ENCODE measurements at places on chromosomes 1 and 21.

- no peaks in the 10 kb centered on the region for H3K27me3 ChIP-seq
- peaks cover 30% of the 10 kb centered on the region for H3K36me3 ChIP-seq
- peak overlapping the region; percentile 86 for H3K27ac ChIP-seq
- no peak for DNase-seq
- peak overlapping the region; percentile 52 for H3K4me3 ChIP-seq
- peaks cover 79% of the 10 kb centered on the region for H3K4me1 ChIP-seq
These were observed 3.0 kb downstream of the TMPRSS3 start for GRCh38 chr21:42392731-42393442.

DNA sequence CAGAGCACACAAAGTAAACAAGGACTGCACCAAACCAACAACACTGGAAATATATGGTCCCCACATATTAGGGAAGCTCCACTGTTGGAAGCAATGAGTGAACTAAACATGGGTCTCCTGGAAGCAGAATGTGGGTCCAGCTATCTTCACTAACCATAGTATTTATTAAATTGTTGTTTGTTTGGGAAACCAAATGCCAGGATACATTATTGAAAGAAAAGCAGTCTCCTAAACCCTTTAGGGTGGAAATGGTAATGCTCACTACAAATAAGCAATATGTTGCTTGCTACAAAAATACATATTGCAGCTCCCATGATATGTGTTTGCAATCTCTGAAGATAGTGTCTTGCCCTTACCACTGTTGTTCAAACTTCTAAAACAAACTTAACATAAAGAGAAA, 2.2 kb downstream of the NEGR1 start:
- H3K4me3 ChIP-seq: no peak overlapping the region
- H3K27me3 ChIP-seq: peaks cover 28% of the 10 kb centered on the region
- no peaks in the 10 kb centered on the region for H3K36me3 ChIP-seq
- no peak for DNase-seq
- peaks cover 24% of the 10 kb centered on the region for H3K4me1 ChIP-seq

- peaks cover 2% of the 10 kb centered on the region for H3K36me3 ChIP-seq
- H3K4me1 ChIP-seq: peaks cover 3% of the 10 kb centered on the region
- no peak overlapping the region for H3K27ac ChIP-seq
- H3K4me3 ChIP-seq: no peak overlapping the region
These were observed 97.9 kb downstream of the DISP1 start for GRCh38 chr1:222912730-222913129.

DNA sequence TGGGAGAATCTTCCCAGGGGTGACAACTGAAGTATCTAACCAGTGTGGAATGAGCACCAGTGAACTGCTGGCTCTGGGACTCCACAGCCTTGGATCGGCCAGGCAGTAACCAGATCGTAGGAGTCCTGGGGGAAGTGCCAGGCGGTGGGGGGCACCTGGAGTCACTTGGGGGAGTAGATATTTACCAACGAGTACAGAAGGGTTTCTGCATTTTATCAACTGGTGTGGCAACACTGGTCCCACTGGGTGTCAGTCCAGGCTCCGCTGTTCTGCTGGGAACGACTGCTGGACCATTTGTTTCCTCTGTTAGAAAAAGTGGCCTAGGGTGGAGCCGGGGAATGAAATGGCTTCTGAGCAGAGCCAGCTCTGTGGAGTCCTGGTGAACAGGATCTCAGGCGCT, 14.4 kb downstream of the HEYL start:
- H3K27ac ChIP-seq: no peak overlapping the region
- H3K4me1 ChIP-seq: peaks cover 6% of the 10 kb centered on the region
- H3K4me3 ChIP-seq: no peak overlapping the region
- peaks cover 4% of the 10 kb centered on the region for H3K27me3 ChIP-seq

DNA sequence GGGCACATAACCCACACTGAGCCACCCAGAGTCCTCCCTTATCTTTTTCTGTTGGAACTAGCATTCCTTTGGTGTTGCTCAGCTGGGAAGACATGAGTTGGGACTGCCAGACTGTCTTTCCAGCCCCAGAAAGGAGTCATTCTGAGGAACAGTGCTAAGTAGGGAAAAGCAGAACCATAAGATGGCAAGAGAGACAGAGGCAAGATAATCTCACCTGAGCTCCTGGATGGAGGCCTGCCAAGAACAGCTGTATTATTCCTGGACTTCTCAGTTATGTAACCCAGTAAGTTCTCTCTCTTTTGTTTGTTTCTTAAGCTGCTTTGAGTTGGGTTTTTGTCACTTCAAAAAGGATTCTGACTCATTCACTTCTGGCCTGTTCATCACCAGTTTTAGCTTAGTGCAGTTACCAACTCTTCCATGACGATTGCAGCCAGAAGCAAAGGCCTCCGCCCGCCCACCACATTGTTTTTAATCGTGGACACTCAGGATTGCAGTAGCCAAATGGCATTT, 134.4 kb downstream of the OMA1 start:
- H3K4me3 ChIP-seq: no peak overlapping the region
- H3K27me3 ChIP-seq: no peaks in the 10 kb centered on the region
- no peaks in the 10 kb centered on the region for H3K36me3 ChIP-seq
- H3K27ac ChIP-seq: no peak overlapping the region
- DNase-seq: no peak

- no peak overlapping the region for H3K27ac ChIP-seq
- H3K27me3 ChIP-seq: no peaks in the 10 kb centered on the region
- no peaks in the 10 kb centered on the region for H3K4me1 ChIP-seq
- no peak for DNase-seq
- no peaks in the 10 kb centered on the region for H3K36me3 ChIP-seq
- no peak overlapping the region for H3K4me3 ChIP-seq
These were observed 1262.8 kb upstream of the PRMT6 start for GRCh38 chr1:105793536-105794146.

GRCh38 chr1:84505493-84506001, 639 bp upstream of the SPATA1 start:
- peak overlapping the region; percentile 99 for H3K27ac ChIP-seq
- H3K36me3 ChIP-seq: peaks cover 53% of the 10 kb centered on the region
- H3K4me1 ChIP-seq: peaks cover 45% of the 10 kb centered on the region
- DNase-seq: no peak
- peak overlapping the region; percentile 97 for H3K4me3 ChIP-seq

- peaks cover 48% of the 10 kb centered on the region for H3K4me1 ChIP-seq
- H3K27me3 ChIP-seq: no peaks in the 10 kb centered on the region
- H3K36me3 ChIP-seq: peaks cover 2% of the 10 kb centered on the region
- peak overlapping the region; percentile 27 for H3K27ac ChIP-seq
- no peak for DNase-seq
- no peak overlapping the region for H3K4me3 ChIP-seq
These were observed 9.6 kb downstream of the C1orf105 start for GRCh38 chr1:172430128-172430454.

- H3K4me3 ChIP-seq: no peak overlapping the region
- H3K36me3 ChIP-seq: no peaks in the 10 kb centered on the region
- DNase-seq: no peak
These were observed 74.4 kb downstream of the DUSP10 start for GRCh38 chr1:221667504-221667903.

- H3K4me3 ChIP-seq: no peak overlapping the region
- no peaks in the 10 kb centered on the region for H3K4me1 ChIP-seq
- H3K27me3 ChIP-seq: no peaks in the 10 kb centered on the region
- no peak overlapping the region for H3K27ac ChIP-seq
These were observed 393.6 kb downstream of the AGBL4 start for GRCh38 chr1:49630156-49630555.

GRCh38 chr1:119160866-119161265, 20.4 kb upstream of the WARS2 start:
- H3K4me1 ChIP-seq: peaks cover 2% of the 10 kb centered on the region
- no peaks in the 10 kb centered on the region for H3K27me3 ChIP-seq
- no peak overlapping the region for H3K4me3 ChIP-seq

DNA sequence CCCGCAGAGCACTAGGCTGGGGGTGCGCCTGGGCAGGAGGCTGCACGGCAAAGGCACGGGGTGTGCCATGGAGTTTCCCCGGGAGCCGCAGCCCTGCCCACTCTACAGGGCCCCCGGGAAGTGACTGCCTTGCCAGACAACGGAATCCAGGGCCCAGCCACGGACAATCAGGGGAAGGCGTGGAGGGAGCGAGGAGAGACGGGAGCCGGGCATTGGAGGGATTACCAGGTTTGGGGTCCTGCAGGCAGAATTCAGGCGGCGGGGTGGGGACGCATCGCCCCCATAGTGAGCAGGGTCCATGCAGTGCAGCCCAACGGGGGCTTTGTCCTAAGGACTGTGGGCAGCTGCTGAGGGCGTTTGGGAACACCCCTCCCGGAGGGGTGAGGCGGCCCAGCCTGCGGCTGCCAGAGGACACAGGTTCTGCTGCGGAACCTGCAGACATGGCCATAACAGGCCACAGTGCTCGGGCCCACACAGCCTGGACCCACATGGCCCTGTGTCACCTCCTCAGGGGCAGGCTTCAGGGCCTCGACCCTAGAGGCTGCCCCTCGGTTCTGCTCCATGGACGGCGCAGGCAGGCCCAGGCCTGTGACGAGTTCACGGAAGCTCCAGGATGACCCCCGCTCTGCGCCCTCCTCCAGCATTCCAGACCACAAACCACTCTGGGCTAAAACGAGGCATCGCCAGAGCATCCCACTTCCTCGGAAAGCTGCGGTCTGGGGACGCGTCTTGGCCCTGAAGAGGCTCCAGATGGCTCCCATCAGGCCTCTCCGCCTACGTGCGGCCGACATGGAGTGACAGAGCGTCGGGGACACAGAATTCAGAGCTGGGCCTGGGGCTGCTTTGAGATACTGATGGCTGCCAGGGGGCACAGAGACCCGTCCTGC, 54.5 kb downstream of the COL6A1 start:
- DNase-seq: no peak
- H3K4me1 ChIP-seq: peaks cover 3% of the 10 kb centered on the region
- H3K27ac ChIP-seq: no peak overlapping the region
- H3K27me3 ChIP-seq: no peaks in the 10 kb centered on the region
- no peak overlapping the region for H3K4me3 ChIP-seq
- no peaks in the 10 kb centered on the region for H3K36me3 ChIP-seq

- no peak overlapping the region for H3K27ac ChIP-seq
- H3K4me1 ChIP-seq: peaks cover 25% of the 10 kb centered on the region
- no peak overlapping the region for H3K4me3 ChIP-seq
- peaks cover 25% of the 10 kb centered on the region for H3K36me3 ChIP-seq
These were observed 16.0 kb downstream of the MIIP start for GRCh38 chr1:12035312-12035711.

DNA sequence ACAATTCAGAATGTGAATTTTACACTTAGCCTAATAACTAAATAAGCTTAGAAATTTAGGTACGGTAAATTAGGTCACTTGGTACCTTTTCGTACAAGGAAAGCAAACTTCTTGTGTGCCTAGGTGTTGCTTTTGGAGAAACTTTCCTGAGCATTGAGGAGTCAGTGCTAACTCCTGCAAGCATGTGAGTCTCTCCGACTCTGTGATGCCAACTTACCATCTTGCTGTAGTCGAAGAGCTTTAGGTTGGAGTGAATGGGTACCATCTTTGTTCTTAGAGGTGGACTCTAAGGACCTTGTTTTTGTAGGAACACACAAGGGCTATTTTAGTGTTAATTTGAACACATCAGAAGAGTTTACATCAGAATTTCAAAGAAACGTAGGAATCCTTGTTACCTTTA, 688.9 kb downstream of the USP25 start:
- no peaks in the 10 kb centered on the region for H3K4me1 ChIP-seq
- no peaks in the 10 kb centered on the region for H3K27me3 ChIP-seq
- H3K4me3 ChIP-seq: no peak overlapping the region
- H3K27ac ChIP-seq: no peak overlapping the region
- no peak for DNase-seq

GRCh38 chr1:212218065-212218464, 67.1 kb upstream of the PPP2R5A start:
- peaks cover 16% of the 10 kb centered on the region for H3K4me1 ChIP-seq
- no peak overlapping the region for H3K27ac ChIP-seq
- H3K36me3 ChIP-seq: no peaks in the 10 kb centered on the region
- DNase-seq: no peak
- H3K27me3 ChIP-seq: no peaks in the 10 kb centered on the region

- no peaks in the 10 kb centered on the region for H3K27me3 ChIP-seq
- H3K4me1 ChIP-seq: no peaks in the 10 kb centered on the region
- no peak overlapping the region for H3K27ac ChIP-seq
- H3K36me3 ChIP-seq: no peaks in the 10 kb centered on the region
These were observed 296.3 kb downstream of the HMCN1 start for GRCh38 chr1:186030453-186030852.

DNA sequence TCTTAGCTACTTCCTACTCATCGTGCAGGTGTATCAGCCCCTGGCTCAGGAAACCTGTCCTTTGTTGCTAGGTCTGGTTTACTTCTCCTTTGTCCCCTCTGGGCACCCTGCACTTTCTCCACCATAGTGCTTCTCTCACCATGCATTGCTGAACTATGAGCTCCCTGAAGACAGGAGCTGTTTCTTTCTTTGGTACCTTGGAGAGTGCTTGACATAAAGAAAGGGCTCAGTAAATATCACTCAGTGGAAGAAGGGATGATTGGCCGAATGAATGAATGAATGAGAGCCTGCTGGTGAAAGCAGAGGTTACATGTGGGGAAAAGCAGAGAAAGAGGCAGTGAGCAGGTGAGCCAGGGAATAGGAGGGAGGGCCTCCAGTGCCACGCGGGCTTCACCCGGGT, 9.8 kb upstream of the HMGB4 start:
- H3K4me3 ChIP-seq: no peak overlapping the region
- H3K27me3 ChIP-seq: peaks cover 22% of the 10 kb centered on the region
- H3K36me3 ChIP-seq: no peaks in the 10 kb centered on the region

- no peaks in the 10 kb centered on the region for H3K27me3 ChIP-seq
- no peak overlapping the region for H3K27ac ChIP-seq
- no peaks in the 10 kb centered on the region for H3K4me1 ChIP-seq
- no peak for DNase-seq
These were observed 417.2 kb downstream of the PCP4 start for GRCh38 chr21:40284409-40284808.

- no peaks in the 10 kb centered on the region for H3K36me3 ChIP-seq
- no peak overlapping the region for H3K27ac ChIP-seq
- no peak overlapping the region for H3K4me3 ChIP-seq
- H3K27me3 ChIP-seq: peaks cover 69% of the 10 kb centered on the region
- peaks cover 5% of the 10 kb centered on the region for H3K4me1 ChIP-seq
These were observed 81.4 kb downstream of the NENF start for GRCh38 chr1:212514056-212514614.

GRCh38 chr1:223413216-223413615, 20.0 kb downstream of the CCDC185 start:
- no peaks in the 10 kb centered on the region for H3K27me3 ChIP-seq
- no peaks in the 10 kb centered on the region for H3K4me1 ChIP-seq

DNA sequence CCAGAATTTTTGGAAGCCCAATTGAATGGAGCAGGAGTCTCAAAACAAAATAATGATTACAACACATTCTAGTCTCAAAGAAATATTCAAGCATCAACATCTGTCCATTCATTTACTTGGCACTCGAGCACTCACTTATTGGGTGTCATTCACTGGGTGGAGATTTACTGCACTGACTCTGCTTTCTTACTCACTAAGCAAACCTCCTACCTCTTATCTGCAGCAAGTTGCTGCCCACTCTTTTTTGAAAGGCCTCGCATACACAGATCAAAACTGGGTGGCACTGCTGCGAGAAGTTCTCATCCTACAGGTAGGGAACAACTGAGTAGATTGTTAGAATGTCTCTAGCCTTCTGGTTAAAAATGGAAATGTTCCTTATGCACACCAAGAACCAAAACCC, 18.0 kb downstream of the RHBDL2 start:
- peaks cover 6% of the 10 kb centered on the region for H3K4me1 ChIP-seq
- H3K27me3 ChIP-seq: no peaks in the 10 kb centered on the region
- no peak for DNase-seq
- H3K27ac ChIP-seq: peak overlapping the region; percentile 47
- no peak overlapping the region for H3K4me3 ChIP-seq
- no peaks in the 10 kb centered on the region for H3K36me3 ChIP-seq

Data from activated T-cell treated with anti-CD3 and anti-CD28 coated beads, Interleukin-2, amount 50 U/mL, for 24 hours (primary cell).